ENCODE measurements at places on chromosomes 1 and 21.

DNA sequence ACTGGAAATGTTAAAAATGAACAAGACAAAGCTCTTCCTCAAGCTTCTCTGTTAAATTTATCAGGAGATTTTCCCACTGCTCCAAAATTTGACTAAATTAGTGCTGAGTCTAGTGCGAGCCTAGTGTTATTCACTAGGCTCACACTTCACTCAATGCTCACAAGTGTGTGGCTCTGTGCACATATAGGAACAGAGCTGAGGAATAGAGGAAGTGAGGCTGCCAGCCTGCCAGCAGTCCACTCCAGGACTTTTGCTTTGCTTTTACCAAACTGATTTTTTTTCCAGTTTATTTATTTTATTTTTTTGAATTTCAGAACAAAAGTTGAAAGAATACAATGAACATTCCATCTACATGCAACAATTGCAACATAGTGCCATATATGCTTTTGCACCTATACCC, 87.2 kb downstream of the VAV3 start:
- no peak for DNase-seq

DNA sequence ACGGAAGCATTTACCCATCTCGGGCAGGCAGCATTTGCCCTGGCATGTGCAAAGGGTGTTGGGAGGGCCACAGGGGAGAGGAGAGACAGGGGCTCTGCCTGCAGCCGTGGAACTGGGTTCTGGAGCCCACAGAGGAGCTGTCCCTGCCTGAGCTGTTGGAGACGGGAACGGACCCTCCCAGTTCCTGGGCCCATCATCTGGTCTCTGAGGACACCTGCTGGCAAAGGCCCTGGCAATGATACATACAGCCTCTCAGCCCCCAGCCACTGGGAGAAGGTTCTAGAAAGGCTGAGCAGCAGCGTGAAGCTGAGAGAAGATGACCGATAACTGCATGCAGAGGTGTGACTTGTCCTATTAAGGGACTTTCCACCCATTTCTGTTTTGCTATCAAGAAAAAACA, 31.4 kb downstream of the FAAP20 start:
- DNase-seq, result no peak

GRCh38 chr1:55526716-55527115, 311.6 kb upstream of the USP24 start:
- DNase-seq, result no peak

DNA sequence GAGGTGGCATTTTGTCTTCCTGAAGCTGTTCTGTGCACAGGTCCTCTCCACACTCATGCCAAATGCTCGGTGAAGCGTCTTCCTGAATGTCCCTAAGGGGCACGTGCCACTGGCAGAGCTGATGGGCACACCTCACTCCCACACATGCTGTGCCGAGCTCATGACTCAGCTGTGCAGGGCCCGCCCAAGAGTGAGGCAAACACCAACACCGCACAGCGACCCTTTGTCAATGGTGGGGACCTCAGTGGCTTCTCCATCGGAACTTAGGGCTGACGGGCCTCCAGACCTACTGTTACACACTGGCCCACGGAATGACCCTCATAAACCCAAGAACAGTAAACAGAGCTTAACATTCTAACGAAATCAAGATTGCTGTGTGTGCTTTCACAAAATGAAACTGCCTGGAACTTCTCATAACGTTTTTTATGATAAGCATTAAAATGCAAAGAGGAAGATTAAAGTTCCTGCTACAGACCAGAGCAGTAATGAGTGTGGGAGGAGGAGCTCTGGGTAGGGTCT, 89.3 kb downstream of the SIM2 start:
- DNase-seq, result no peak

DNA sequence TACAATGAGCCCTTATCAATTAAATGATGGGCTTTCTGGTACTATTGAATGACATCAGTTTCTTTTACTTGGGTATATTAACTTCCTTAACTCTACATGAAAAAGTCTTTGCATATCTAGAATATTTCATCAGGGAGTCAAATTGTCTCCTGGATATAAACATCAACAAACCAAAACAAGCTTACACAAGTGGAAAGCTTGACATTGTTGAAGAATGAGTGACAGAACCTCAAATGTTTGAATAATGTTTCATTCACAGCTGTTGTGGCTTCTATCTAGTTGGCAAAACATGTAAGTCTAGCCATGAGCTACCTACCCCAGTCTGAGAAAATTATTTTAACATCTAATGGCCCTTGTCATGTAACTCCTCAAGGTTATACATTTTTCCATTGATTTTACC, 604.8 kb upstream of the ADAMTS5 start:
- no peak for DNase-seq

- DNase-seq, result no peak
Observed at GRCh38 chr21:27475363-27475955, 508.6 kb upstream of the ADAMTS5 start.

- DNase-seq, result no peak
Observed at GRCh38 chr21:46409641-46410406, 48.9 kb upstream of the DIP2A start.

DNA sequence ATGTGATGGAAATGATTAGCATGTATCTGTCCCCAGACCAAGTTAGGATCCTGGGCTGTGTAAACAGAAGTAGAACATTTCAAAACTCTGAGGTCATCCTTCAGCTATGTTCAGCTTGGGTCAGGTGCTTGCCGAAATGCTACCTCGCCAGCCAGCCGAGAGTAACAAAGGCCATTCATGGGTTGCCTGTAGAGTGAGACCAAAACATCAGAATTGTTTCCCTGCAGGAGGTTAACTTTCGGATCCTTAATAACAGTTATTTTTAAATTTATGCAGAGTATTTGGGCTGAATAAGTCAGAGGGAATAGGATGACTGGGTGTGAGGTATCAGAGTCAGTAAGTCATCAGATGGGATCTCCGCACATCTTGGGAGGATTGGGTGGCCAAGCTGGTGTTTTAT, 35.6 kb downstream of the SMYD2 start:
- no peak for DNase-seq

GRCh38 chr1:75870951-75871350, 61.3 kb downstream of the ASB17 start:
- DNase-seq, result no peak

DNA sequence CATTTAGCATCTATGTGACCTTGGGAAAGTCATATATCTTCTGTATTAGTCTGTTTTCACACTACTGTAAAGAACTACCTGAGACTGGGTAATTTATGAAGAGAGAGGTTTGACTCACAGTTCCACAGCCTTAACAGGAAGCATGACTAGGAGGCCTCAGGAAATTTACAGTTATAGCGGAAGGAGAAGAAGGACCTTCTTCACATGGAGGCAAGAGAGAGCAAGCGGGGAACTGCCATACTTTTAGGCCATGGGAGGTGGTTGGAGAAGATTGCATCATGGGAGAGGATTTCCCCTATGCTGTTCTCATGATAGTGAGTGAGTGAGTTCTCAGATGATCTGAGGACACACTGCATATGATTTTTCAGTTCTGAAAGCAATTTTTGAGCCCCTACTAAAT, 87.9 kb downstream of the CLEC20A start:
- peak; percentile 66 for DNase-seq

- DNase-seq, result no peak
Observed at GRCh38 chr1:154756793-154757548, 113.1 kb downstream of the KCNN3 start.

DNA sequence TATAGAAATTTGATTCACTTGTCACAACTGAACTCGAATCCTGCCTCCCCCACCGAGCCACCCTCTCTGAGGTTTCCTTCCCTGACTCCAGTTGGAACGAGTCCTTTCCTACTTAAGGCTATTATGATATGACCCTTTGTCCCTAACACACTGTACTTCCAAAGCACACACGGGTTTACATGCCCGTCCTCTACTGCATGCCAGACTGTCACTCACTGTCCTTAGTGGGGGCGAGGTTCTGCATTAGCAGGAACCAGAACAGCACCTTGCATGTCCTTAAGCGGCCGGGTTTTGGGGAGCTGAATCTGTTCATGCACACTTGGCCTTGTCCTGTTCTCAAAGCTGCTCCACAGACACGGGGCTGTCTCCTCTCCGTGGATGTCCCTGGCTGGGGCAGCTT, 164.6 kb upstream of the KCNJ6 start:
- DNase-seq, result no peak

DNA sequence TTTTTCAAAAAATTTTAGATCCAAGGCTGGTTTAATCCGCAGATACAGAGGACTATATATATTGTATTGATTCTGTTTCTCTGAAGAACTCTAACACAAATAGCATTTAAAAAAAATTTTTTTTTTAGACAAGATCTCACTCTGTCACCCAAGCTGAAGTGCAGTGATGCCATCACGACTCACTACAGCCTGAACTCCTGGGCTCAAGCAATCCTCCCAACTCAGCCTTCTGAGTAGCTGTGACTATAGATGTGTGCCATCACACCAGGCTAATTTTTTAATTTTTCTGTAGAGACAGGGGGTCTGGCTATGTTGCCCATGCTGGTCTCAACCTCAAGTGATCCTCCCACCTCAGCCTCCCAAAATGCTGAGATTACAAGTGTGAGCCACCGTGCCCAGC, 3.0 kb downstream of the ANKRD45 start:
- DNase-seq, result no peak

DNA sequence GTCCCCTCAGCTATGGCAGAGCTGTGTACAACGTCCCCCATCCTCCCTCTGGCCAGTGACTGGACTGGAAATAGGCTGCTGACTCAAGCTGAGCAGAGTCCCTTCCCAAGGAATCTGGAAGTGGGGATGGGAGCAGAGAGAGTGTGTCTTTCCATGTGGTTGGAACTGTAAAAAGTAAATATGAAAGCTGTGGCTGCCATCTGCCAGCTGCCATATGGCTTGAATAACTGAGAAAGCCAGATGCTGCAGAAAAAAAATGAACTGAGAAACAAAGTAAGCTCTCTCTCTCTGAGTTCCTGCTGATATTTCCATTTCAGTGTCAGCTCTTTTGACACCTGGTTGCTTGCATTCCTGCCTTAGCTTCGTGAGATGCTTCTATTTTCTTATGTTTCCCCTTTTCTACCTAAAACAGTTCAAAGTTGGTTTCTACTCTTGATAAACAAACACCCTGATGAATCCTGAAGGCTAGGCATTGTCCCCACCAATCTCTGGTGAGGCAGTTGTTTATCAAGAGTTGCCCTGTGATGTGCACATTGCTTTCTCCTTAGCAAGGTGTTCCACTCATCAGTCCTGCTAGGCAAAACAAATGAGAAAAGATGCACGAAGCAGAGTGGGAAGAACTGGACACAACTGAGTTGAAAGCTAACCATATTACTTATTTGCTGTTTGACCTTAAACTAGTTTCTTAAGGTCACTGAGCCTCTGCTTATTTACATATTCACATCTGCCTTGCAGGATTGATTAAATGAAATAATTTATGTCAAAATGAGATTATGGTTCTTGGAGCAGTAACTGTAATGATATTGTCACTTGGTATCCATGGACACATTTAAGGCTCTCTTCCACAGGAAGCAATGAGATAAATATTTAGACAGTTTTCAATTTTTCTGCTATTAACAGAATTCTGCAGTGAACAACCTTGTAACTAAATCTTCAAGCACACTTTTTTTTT, 16.6 kb upstream of the DR1 start:
- DNase-seq, result no peak

DNA sequence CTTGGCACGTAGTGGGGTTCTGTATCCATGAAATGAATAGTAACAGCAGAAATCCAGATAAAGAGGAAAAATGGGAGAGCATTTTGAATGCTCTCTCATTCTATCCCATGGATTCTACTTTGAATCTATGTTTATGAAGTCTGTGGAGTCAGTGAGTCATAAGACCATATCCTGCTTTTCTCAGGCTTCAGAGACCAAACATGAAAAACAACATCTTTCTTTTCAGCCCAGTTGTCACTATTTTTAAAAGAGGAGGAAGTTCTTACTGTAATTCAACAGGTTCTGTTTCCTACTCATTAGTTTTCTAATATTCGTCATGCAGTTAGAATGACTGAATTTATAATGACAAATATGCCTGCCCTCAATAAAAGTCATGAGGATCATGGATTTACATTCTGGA, 39.4 kb upstream of the CD55 start:
- peak; percentile 96 for DNase-seq

- DNase-seq, result peak; percentile 60
Observed at GRCh38 chr1:35298464-35298863, 30.0 kb downstream of the ZMYM4 start.

DNA sequence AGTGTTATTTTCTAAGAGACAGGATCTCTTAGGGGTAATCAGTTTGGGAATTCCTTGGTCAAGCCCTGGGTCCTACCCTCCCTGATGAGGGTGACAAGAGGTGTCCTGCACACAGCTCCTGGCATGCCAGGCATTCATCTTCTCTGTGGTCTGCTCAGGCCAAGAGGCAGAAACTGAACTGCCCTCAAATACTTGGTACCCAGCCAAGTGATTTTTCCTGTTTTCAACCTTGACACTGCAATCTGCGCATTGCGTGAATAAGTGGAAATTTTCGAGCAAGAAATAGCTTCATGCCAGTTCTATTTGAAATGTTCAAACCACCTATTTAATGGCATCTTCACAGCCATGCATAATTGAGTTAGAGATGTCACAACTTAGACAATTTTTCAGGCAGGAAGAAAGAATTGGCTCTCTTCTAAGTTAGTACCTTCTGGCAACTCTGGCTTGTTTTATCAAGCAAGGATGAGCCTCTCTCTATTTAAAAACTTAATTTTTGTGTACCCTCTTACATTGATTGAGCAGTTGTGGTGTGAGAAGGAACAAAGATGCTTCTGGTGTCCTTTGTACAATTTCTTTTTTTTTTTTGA, 27.0 kb downstream of the DNM3 start:
- DNase-seq, result peak; percentile 80

GRCh38 chr1:156847591-156848460, 11.1 kb downstream of the INSRR start:
- no peak for DNase-seq

DNA sequence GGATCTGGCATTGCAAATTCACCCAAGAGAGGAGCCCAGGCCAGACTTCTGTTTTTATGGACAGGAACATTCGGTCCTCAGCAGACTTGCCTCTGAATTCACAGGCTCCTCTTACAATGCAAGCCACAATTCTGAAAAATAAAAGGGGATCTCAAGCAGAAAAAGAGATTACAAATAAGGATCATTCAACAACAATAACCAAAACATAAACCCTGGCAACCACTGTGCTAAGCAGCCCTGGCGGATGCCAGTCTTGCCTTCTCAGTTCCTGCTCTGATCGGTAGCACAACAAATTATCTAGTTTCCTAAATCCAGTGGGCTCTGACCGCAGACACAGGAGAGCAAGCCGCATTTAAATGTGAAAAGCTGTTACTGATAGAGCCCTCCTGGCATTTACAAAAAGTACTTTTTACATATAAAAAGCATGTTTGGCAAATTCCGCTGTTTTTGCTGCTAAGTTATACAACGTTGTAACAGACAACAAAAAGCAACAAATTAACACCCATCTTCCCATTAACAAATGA, 123.4 kb upstream of the FOXD3 start:
- DNase-seq, result no peak

- DNase-seq, result no peak
Observed at GRCh38 chr1:182601913-182602312, 2.3 kb downstream of the RGS16 start.

GRCh38 chr1:182962554-182963115, 9.7 kb upstream of the SHCBP1L start:
- peak; percentile 91 for DNase-seq

GRCh38 chr1:86640161-86640670, 64.2 kb upstream of the SH3GLB1 start:
- DNase-seq, result no peak

- no peak for DNase-seq
Observed at GRCh38 chr21:36882776-36883175, 83.7 kb downstream of the HLCS start.

Data from endothelial cell of umbilical vein (primary cell).